Endodermal cell (in vitro differentiated cells): ENCODE measurements at places on chromosomes 5 and 9.

DNA sequence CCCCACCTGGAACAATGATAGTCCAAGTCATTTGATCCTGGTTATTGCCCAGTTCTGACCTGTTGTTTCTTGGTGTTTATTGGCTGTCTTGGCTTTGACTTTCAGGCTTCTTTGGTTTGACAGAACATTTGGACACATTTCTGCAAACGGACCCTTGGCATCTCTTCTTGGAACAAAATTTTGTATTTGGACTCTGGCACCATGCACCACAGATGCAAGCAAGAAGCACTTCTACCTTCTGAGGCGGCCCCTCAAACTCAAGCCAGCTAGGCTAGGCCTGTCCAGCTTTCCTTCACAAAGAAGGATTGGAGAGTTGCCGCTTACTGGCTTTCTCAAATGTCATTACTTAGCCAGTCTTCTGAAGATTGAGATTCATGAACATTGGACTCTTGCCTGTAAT is 23.1 kb upstream of the FGF10 start:
- no peak for DNase-seq
- no peaks in the 10 kb centered on the region for H3K27me3 ChIP-seq
- H3K4me3 ChIP-seq: no peak overlapping the region
- H3K27ac ChIP-seq: no peak overlapping the region

DNA sequence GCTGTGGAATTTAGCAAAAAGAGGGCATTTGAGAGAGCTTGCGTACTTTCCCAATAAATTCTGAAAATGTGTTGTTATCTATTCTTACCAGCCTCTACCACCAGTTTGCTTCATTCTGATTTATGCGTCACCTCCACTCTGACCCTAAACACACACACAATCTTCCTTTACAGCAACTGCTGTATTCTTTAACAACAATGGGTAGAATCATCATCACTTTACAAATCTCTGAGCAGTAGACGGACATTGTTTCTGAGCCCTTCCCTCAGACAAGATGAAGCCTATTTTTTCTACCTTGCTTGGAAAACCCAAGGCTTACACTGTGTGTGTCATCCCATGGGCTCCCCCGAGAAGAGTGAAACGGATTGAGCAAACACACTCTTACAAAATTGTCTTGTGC is 83.1 kb upstream of the RASA1 start:
- H3K4me1 ChIP-seq: no peaks in the 10 kb centered on the region
- H3K27me3 ChIP-seq: no peaks in the 10 kb centered on the region
- DNase-seq: no peak
- no peaks in the 10 kb centered on the region for H3K36me3 ChIP-seq
- H3K27ac ChIP-seq: no peak overlapping the region

DNA sequence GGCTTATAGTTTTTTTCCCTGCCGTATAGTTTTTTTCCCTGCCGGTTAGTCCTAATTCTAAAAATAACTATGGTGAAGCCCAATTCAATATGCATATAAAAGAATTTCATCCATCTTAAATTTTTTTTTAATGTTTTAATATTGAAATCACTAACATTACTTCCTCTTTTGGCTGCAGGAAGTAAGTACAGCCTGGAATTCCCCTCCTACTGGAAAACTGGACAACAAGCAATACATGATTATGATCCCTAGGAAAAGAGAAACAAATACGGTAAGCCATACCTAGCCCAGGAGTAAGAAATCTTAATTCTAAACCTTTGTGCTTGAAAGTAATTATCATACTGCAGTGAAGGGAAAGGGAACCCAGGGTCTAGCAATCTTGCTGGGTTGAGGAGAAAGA is 119.0 kb downstream of the NR3C1 start:
- H3K27ac ChIP-seq: no peak overlapping the region
- DNase-seq: no peak
- H3K4me1 ChIP-seq: peaks cover 15% of the 10 kb centered on the region
- H3K4me3 ChIP-seq: peak overlapping the region; percentile 5
- H3K36me3 ChIP-seq: peaks cover 27% of the 10 kb centered on the region
- no peaks in the 10 kb centered on the region for H3K27me3 ChIP-seq

DNA sequence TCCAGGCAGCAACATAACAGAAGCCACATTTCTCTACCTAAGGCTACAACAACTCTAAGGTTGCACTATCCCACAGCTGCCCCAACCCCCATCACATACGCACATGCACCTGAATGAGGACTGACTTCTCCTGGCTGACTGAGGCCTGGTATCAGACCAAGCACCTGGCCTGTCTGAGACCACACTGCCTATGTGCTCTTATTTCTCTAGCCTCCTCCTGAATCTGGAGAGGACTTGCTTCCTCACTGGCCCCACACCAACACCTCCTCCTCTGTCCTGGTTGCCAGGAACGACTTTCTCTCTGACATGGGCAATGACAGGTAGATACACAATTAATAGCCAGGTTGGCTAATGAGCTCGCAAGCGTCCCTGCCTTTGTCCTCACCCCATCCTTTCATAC is 14.9 kb upstream of the VDAC1 start:
- no peaks in the 10 kb centered on the region for H3K36me3 ChIP-seq
- peaks cover 3% of the 10 kb centered on the region for H3K4me1 ChIP-seq
- H3K27ac ChIP-seq: no peak overlapping the region
- DNase-seq: no peak
- H3K4me3 ChIP-seq: no peak overlapping the region
- H3K27me3 ChIP-seq: no peaks in the 10 kb centered on the region

GRCh38 chr5:163473635-163474243 is 13.3 kb downstream of the HMMR start:
- no peaks in the 10 kb centered on the region for H3K4me1 ChIP-seq
- H3K4me3 ChIP-seq: no peak overlapping the region
- no peaks in the 10 kb centered on the region for H3K27me3 ChIP-seq
- no peak for DNase-seq
- H3K36me3 ChIP-seq: peaks cover 90% of the 10 kb centered on the region

DNA sequence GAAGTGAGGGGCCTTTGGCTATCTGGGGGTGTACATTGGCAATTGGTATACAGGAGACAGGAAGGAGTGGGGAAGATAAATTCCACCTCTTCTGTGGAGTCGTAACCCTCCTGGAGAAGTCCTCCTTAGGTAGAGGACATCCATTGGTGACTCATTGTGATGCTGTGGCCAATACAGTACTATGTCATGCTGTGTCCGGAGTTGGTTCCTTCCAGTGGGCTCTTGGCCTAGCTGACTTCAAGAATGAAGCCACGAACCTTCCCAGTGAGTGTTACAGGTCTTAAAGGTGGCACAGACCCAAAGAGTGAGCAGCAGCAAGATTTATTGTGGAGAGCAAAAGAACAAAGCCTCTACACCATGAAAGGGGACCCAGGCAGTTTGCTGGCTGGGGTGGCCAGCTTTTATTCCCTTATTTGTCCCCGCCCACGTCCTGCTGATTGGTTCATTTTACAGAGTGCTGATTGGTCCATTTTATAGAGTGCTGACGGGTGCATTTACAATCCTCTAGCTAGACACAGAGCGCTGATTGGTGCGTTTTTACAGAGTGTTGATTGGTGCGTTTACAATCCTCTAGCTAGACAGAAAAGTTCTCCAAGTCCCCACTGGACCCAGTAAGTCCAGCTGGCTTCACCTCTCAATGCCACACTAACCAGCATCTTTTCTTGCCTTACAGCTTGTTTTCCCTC is 37.3 kb upstream of the FBP1 start:
- no peak overlapping the region for H3K4me3 ChIP-seq
- peaks cover 5% of the 10 kb centered on the region for H3K4me1 ChIP-seq
- H3K36me3 ChIP-seq: no peaks in the 10 kb centered on the region
- no peak for DNase-seq
